Activated CD8-positive, alpha-beta memory T cell treated with anti-CD3 and anti-CD28 coated beads for 24 hours (primary cell): ENCODE measurements at places on chromosomes 5 and 9.

DNA sequence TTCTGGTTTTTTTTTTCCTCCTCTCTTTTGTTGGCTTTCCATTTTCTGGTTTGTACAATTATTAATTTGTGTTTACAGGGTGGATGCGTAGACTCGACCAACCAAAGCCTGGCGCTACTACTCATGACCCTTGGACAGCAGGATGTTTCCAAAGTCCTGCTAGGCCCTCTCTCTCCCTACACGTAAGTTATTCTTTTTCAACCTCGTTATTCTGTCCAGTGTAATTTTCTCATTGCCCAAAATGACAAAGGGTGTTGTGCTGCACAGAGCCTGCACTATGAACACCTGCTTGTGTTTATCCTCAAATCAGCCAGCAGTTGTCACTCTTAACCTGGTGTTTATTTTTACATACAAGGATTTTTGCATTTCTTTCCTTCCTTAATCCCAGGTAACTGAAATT is 56.6 kb downstream of the RCL1 start:
- no peak for DNase-seq

GRCh38 chr5:38636626-38637025 is 80.2 kb upstream of the LIFR start:
- DNase-seq: no peak

- no peak for DNase-seq
Measured at GRCh38 chr9:95129476-95130291, 187.8 kb downstream of the FANCC start.

GRCh38 chr9:135980926-135981630 is 19.9 kb upstream of the UBAC1 start:
- DNase-seq: no peak

DNA sequence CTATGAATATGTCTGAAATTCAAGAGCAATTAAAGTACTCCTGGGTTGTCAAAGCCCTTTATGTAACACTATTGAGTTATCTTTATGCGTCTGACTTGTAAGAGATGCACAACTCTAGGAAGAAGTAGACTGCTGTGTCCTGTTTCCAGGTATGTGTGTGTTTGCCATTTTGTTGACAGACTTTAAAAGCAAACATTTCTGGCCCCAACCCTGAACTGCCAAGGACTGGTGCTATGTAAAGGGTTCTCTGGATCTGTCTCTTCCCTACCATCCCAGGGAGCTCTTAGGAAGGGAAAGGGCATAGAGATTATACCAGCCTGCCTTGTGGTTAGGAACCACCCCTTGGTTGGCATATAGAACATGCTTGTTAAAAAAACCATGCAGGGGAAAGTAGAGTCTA is 12.1 kb downstream of the SLC22A5 start:
- no peak for DNase-seq

- no peak for DNase-seq
Measured at GRCh38 chr5:122007546-122007945, 45.8 kb downstream of the SRFBP1 start.
